Caco-2 (cell line): ENCODE measurements at places on chromosomes 7 and 10.

DNA sequence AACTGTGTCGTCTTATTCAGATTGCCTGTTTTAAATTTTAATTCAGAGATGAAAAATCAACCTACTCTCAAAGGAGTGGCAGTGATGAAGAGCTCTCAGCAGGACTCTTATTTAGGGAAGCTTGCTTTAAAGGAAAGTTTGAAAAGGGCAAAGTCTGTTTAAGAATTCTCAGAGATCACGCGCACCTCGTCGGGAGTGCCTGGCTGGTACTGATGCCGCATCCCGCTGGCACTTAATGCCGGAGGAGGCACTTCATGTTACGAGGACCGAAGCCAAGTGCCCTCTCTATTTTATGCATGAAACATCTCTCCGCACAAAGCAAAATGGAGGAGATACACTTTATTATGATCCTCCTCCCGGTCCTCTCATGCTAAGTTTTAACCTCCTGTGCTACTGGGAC is 71.1 kb upstream of the INSYN2A start:
- no peak overlapping the region for H3K4me3 ChIP-seq
- H3K36me3 ChIP-seq: no peaks in the 10 kb centered on the region
- no peak for DNase-seq
- H3K27ac ChIP-seq: no peak overlapping the region
- no peaks in the 10 kb centered on the region for H3K4me1 ChIP-seq

GRCh38 chr7:129902788-129903422 is 49.9 kb downstream of the UBE2H start:
- H3K27me3 ChIP-seq: no peaks in the 10 kb centered on the region
- no peaks in the 10 kb centered on the region for H3K36me3 ChIP-seq
- DNase-seq: no peak

- no peak for DNase-seq
- H3K27me3 ChIP-seq: no peaks in the 10 kb centered on the region
- no peak overlapping the region for H3K27ac ChIP-seq
Measured at GRCh38 chr7:111264111-111264868, 173.4 kb downstream of the LRRN3 start.

DNA sequence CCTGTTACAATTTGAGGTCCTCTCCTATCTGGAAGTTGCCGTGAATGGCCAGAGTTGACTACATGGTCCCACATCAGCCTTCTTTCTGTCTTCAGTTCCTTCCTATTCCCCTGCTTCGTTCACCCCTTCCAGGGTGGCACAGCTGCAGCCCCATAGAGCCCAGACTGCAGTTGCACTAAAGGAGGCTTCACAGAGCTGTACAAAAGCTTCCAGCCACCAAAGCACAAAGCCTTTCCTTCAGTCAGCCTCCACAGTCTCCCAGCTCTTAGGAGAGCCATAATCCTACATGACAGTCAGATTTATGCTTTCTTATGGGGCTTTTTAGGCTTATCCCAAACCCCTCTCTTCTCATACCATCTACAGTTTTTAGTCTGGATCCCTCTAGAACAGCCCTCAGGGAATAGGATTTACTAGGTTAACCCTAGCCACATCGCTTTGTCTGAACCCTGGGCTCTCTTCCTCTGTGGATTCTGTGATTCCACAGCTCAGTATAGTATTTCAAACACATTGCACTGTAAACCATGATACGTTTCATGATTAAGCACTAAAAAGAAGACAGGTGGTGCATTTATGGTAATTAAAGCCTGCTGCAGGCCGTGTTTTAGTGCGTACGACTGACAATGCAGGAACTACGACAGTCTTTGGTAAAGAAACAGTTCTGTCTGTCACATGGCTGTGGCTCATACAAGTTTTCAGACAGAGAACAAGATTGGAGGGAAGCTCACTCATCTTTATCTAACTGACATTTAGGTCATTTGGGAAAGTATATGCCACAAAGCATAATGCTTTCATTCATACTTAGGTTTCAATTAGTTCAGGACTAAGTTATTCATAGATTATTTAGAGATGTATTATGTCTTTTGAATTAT is 208.3 kb upstream of the KMT2E start:
- H3K4me3 ChIP-seq: no peak overlapping the region
- H3K27ac ChIP-seq: no peak overlapping the region
- no peaks in the 10 kb centered on the region for H3K4me1 ChIP-seq
- H3K36me3 ChIP-seq: no peaks in the 10 kb centered on the region
- no peak for DNase-seq

DNA sequence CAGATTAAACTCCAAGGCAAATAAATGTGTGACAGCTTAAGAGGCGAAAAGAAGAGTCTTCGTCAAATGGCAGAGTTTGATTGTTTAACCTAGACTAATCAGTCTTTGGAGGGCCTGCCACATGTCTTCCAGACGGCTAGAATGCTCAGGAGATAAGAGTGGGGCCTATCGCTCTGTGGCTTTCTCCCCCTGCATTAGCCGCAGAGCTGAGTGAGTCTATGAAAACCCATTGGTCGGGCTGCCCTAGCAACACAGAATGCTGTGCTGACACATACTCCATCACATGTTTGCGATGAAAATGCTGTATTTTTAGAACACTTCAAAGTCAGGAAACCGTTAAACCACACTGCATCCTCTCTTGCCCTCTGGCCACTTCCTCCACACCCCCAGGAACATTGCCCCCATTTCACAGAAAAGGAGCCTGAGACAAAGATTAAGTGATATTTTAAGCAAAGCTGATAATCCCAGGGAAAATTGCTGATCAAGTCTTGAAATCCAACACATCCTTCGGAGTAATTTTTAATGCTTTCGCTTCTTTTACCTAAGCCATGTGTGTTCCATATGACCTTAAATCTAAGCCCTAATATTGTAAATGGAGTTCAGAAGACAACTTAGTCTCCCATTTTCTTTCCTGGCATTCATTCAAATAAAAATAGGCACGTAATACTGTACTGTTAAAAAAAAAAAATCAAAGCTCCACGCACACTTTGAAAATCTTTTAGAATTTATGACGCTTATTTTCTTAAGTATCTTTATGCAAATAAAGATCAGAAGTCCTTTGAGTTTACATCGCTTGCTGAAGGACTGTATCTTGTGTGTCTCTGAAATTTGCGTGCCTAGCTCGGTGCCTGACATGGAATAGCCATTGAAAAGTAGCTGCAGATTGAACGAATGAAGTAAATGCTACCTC is 161.2 kb downstream of the CELF2 start:
- H3K27ac ChIP-seq: no peak overlapping the region
- no peaks in the 10 kb centered on the region for H3K27me3 ChIP-seq
- no peaks in the 10 kb centered on the region for H3K4me1 ChIP-seq
- DNase-seq: no peak
- H3K36me3 ChIP-seq: no peaks in the 10 kb centered on the region

GRCh38 chr10:88995156-88995876 is 4.7 kb downstream of the FAS start:
- no peak overlapping the region for H3K27ac ChIP-seq
- H3K4me3 ChIP-seq: no peak overlapping the region
- H3K27me3 ChIP-seq: peaks cover 2% of the 10 kb centered on the region; the same call in 1 of the 2 replicates
- H3K4me1 ChIP-seq: peaks cover 3% of the 10 kb centered on the region; the same call in 1 of the 2 replicates
